ENCODE measurements at places on chromosomes 12 and 14.

DNA sequence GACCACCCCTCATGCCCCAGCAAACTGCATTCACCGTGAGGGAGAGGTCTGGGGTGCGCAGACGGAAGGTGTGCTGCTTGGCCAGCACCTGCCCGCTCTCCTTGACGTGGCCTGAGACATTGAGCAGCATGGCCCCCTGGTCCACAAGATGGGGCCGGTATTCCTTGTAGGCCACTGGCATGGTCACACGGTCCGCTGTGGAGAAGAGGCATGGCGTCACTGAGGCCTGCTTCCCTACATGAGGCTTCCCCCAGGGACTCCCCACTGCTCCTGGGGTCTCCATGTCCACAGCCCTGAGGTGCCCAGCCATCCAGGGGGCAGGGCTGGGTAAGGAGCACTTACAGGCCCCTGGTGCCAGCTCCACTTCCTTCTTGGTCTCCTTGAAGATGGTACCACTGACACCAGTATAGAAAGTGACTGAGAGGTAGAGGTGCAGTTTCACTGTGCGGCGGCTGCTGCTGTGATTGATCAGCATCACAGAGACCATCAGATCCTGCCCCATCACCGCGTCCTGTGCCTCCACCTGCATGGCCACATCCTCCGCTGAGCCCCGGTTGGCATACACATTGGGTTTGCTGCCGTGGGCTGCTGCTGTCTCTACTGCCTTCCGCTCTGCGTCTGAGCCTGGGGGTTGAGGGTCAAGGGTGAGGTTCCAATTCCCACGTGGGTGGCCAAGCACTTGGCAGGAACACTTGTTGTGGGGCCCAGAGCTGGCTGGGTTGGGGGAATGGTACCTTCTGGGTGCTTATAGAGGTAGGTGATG, 8.2 kb downstream of the TGM1 start:
- no peak for DNase-seq

DNA sequence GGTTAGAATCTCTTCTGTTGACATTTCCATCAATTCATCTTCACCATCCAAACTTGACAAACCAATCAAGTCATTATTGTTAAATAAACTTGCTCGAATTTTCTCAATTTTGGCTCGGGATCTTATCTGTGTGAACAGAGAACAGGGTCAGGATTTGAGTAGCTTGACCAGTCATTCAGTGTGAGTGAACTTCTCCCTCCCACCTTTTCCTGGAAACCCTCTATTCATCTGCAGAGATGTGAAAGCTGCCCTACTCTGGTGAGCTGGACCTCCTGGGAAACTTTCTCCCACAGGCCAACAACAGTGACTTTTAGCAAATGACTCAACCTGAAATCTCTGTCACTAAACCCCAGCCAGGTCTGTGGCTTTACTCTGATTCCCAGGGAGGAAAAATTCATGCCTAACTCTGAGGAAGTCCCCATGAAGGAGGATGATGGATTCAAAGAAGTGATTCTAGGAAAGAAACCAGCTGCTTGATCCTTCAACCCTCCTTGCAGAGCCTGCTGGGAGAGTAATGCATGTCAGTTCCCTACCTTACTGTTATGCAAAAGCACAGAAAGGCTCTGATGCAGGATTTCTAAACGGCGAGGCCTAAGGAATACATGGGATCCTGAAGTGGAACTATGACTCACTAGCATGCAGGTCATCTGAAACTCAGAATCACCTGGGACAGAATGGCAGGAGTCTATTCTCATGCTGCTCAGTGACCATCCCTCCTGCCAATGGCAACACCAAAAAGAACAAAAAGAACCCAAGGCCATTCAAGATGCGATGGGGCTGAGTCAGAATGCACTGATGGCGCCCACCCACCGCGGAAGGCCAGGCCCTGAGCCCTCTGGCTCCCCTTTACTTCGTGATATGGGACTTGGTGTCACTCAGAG, 58.0 kb downstream of the TRAFD1 start:
- no peak for DNase-seq

DNA sequence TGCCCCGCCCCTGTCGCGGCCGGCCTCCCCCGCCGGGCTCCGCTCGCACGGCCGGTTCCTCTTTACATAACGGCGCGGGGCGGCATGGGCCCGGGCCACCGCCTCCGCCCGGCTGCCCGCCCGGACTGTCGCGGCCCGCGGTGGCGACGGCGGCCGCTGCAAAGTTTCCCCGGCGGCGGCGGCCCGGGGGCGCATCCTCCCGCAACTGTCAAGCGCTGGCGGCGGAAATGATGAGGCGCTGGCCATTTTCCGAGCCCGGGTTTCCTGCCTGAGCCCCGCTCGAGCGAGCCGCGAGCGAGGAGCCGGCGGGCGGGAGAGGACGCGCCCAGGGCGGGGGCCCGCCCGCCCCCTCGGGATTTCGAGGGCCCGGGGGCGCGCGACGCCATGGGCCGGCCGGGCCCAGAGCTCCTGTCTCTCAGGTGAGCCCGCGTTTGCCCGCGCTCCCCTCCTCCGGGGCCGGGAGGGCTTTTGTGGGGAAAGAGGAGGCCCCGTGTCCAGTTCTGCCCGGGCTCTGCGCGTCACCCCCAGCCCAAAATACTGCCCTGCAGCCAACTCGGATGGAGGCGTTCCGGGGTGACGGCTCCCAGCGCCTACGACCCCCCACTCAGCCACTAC, at the start of gene SH2B3:
Gene SH2B3 (plus strand): TSS at position 65 of the 615 bp plus-strand sequence. CDS start 12,223 bp downstream, outside the sequence.
- DNase-seq = no peak

- no peak for DNase-seq
These were observed 3.8 kb downstream of the TINF2 start for GRCh38 chr14:24238527-24239037.

GRCh38 chr12:100171248-100171647, 28.6 kb upstream of the BLTP3B start:
- no peak for DNase-seq

GRCh38 chr14:76880449-76880848, 54.2 kb downstream of the LRRC74A start:
- no peak for DNase-seq

DNA sequence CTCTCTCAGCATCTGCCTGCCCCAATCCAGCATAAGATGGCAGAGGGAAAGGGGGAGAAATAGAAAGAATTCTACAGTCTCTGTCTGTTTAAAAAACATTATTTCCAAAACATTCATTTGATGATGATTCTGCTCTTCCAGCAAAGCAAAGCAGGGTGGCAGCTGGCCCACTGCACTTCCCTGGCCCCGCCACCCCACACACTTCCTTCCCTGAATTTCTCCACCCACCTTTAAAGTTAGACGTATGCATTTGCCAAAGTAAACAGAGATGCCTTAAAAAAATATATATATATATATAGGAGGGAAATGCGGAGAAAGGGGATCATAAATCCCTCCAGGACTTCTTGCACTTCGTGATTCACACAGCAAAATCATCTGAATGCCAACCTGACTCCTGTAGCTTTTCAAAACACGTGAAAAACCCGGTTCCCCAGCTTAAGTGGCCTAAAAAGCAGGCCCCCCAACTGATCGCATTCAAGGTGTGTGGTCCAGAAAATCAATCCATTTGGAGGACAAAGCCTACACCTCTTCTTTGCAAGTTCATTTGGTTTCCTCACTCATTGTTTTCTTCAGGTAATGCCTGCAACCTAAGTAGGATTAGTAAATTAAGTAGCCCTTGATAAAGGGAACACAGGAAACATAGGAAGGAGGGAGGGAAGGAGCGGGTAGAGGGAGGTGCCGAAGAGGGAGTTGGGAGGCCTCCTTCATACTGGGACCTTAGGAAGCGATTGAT, 68.8 kb downstream of the LLPH start:
- DNase-seq = no peak

All from NCI-H1092 (cell line).